Activated CD4-positive, alpha-beta T cell treated with anti-CD3 and anti-CD28 coated beads for 24 hours (primary cell): ENCODE measurements at places on chromosomes 13 and 19.

- no peak for DNase-seq
Observed at GRCh38 chr13:106187501-106188095, 347.9 kb downstream of the EFNB2 start.

DNA sequence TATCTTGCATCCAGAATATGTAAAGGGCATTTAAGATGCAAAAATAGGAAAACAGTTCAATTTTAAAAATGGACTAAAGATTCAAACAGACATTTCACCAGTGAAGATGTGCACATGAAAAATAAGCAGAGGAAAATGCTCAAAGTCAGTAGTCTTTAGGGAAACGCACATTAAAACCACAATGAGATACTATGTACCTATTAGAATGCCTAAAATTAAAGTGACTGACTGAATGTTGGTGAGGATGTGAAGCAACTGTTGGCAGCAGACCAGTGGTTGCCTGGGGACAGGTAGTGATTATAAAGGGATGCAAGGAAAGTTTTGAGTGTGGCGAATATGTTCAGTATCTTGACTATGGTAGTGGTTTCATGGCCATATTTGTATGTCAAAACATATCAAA lies 75.2 kb downstream of the DGKH start:
- DNase-seq, result no peak

DNA sequence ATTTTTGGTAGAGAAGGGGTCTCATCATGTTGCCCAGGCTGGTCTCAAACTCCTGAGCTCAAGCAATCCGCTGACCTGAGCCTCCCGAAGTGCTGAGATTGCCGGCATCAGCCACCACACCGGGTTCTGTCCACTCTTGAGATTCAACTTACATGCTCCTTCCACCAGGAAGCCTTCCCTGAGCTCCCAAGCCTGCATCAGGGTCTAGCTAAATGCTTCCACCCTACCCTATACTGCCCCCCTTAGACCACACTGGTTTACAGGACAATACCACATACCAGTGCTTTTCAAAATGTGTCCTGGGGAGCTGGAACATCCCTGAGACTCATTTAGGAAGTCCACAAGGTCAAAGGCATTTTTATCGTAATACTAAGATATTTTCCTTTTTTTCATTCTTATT lies 15.1 kb upstream of the CACNG8 start:
- no peak for DNase-seq

DNA sequence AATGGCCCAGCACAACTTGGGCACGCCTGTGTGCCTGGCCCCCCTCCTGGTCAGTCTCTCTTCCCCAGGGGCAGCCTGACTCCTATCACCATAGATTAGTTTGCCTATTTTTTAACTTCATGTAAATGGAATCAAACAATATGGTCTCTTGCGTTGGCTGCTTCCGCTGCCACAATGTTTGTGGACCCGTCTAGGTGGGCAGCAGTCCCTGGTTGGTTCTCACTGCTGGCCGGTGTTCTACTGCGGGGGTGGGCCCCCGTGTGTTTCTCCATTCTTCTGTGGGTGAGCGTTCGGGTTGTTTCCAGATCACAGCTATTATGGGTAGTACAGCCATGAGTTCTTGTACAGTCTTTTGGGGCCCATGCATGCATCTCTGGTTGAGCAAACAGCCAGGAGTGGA lies 47.3 kb downstream of the CEBPG start:
- no peak for DNase-seq

GRCh38 chr13:112055036-112055914 lies 11.7 kb upstream of the SOX1 start:
- no peak for DNase-seq

- no peak for DNase-seq
Observed at GRCh38 chr19:55426042-55426441, 17.1 kb downstream of the SHISA7 start.

- no peak for DNase-seq
Observed at GRCh38 chr13:108363666-108364065, 94.1 kb downstream of the TNFSF13B start.

- DNase-seq, result no peak
Observed at GRCh38 chr19:50723069-50723468, at the start of gene CLEC11A. TSS of gene CLEC11A (plus strand) at chr19:50723364. CDS start at chr19:50723526, 162 bp downstream.

DNA sequence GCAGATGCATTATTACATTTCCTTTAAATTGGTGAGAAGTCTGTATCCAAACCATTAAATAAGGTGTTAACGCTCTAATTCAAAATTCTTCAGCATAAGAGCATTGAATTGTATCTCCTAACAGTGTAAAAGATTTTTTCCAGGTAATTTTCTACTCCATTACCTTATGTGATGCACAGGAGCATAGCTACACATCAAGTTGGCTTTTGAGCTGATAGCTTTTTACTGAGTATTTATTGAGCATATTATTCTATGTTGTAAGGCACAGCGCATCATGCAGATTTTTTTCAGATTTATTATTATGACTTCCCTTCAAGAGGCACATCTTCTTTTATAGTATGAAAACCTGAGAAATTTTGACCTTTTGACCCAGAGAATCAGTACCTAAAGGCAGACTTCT lies 270.7 kb upstream of the MIR17HG start:
- no peak for DNase-seq

GRCh38 chr13:90315061-90315460 lies 1032.4 kb upstream of the MIR17HG start:
- DNase-seq, result no peak

DNA sequence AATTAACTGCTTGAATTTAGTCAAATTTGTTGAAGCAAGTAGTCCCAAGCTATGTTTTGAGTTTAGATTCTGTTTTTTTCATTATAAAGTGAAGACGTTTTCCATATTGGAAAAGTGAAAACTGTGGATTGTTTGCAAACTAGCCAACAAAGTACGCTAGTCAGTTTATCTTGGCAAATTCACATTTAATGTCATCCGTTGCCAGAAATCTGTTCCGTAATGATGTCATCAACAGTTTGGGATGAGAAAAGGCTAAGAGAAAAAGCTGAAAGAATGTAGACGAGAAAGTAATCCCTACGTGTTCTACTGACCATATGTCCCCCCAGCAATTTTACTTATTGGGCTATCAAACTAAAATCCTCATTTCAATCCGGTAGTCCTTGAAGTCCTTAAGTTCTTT lies 419.6 kb downstream of the GPC6 start:
- DNase-seq, result no peak

- no peak for DNase-seq
Observed at GRCh38 chr19:52585604-52586003, 15.5 kb downstream of the ZNF701 start.

DNA sequence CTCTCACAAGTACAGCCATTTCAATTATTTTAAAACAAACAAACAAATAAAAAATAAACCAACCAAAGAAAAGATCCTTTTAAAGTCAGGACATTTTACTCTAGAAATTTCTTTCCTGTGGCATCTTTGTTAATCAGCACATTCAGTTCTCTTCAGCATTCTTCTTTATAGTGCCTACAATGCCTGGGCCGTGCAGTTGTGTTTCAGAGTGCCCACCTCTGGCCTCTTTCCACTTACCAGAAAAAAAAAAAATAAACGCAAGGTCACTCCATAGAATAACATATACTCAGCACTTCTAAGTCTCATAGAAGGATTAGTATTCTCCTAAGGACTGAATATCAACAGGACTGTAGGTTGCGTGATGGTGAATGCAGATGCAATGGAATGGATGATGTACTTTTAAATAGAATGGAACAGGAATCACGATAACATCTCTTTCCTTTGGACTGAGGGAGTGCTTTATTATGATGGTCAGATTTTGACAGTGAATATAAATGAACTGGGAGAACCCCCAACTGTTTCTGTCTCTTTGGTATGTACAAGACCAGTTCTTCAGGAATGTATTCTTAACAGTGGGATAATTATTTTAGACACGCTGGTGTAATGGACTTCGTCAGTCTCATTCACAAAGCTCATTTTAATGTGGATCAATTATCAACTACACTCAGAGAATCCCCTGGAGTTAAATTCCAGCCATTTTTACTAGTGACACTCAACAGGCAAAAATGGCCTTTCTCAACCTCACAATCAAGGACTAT lies 125.0 kb upstream of the NBEA start:
- no peak for DNase-seq

- DNase-seq, result no peak
Observed at GRCh38 chr13:94947965-94948371, 235.6 kb upstream of the SOX21 start.

DNA sequence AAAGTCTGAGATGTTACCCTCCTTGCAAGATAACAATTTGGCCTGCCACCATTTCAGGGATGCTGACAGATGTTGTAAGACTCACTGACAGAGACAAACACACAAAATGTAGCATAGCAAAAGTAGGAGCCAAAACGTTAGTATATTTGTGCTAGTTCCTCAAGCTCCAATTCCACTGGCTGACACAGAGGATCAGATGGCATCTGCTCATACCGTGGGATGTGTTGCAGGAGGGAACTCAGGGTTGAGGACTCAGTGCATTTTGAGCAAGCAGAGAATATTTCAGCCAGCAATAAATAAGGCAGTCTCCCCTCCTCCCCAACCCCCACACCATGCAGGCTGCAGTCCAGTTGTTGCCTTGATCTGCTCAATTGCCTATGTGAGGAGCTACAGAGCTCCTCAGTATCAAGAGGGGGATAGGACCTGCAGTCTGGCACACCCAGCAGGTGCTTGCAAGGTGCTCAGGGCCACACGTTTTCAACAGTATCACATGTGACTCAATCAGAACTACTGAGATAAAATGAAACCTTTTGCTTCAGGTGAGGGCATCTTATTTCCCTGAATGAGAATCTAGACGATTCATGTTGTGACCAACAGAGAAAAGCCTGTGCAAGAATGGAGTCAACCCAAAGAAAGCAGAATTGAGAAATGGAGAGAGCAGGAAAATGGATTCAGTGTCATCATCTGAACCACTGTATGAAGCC lies 23.6 kb upstream of the LRCH1 start:
- no peak for DNase-seq

DNA sequence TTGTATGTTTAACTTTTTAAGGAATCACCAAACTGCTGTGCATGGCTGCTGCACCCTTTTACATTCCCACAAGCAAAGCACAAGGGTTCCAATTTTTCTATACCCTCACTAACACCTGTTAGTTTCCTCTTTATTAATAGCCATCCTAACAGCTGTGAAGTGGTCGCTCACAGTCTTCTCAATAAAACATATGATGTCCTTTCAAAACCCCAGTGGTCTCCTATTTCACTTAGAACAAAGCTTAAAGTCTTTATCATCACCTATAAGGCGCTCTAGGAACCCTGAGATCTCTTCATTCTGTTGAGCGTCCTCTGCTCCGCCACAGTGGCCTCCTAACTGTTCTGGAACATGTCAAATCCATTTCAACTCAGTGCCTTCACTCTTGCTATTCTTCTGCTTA lies 400.5 kb downstream of the KLF12 start:
- DNase-seq, result no peak

- no peak for DNase-seq
Observed at GRCh38 chr19:4432918-4433506, 24.6 kb downstream of the UBXN6 start.

DNA sequence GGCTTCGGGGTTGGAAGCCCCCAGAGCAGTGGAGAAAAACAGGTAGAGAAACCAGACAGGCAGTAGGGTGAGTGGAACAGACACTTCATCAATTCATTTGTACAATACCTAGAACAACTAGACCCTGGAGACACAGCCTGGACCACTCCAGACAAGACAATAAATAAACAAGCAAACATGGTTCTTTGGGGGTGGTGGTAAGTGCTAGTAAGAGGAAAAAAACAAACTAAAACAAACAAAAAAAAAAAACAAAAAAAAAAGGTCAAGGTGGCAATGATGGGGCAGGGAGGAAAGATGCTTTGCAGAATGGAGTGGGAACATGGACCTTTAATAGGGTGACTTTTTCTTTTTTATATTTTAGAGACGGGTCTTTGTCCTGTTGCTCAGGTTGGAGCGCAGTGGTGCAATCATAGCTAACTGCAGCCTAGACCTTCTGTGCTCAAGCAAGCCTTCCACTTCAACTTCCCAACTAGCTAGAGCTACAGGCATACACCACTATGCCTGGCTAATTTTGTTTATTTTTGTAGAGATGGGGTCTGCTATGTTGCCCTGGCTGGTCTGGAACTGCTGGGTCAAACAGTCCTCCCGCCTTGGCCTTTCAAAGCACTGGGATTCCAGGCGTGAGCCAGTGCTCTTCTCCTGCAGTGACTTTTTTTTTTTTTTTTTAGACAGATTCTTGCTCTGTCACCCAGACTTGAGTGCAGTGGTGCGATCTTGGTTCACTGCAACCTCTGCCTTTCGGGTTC lies 3.1 kb downstream of the JUNB start:
- DNase-seq, result no peak

- no peak for DNase-seq
Observed at GRCh38 chr19:4388337-4389063, 11.8 kb downstream of the SH3GL1 start.

GRCh38 chr19:31676271-31677004 lies 327.2 kb upstream of the TSHZ3 start:
- no peak for DNase-seq

DNA sequence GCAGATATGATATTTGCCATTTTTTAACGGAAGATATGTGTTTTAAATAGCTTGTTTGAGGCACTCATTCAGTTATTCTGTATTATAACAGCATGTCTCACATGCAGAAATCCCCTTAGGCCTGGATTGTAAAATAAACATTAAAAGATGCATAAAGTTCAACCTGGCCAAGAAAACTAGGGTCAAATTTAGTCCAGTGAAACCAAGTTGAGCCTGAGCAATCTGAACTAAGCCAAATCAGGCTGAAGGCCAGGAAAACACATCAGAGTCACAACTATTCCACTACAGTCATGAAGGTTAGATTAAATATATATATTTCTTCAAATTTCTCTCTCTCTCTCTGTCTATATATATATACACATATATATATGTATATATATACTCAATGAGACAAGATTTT lies 504.8 kb downstream of the SLITRK1 start:
- DNase-seq, result no peak

- DNase-seq, result no peak
Observed at GRCh38 chr19:50516456-50516855, 2.7 kb upstream of the ASPDH start.

- DNase-seq, result peak; percentile 52
Observed at GRCh38 chr19:35718345-35719041, 690 bp downstream of the KMT2B start.

DNA sequence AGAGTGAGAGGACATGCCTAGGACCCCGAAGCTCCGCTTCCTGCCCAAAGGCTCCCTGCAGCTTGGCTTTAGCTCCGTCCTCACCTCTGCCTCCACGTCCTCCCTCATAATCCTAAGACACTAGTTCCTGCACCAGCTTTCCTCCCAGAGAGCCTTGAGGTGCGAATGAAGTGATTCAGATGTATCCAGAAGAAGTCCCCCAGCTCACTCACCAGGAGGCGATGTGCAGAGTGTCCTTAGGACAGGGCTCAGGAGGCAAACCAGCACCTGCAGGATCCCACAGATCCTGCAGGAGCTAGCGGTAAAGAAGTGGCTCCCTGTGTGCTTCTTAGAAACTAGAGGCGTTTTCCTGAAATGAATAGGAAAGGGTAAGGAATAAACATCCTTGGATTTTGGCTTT lies 109.7 kb downstream of the HSPH1 start:
- DNase-seq, result no peak

- DNase-seq, result no peak
Observed at GRCh38 chr13:108561149-108561548, 68.3 kb upstream of the MYO16 start.
